Activated CD4-positive, alpha-beta memory T cell treated with anti-CD3 and anti-CD28 coated beads, Interleukin-2, amount 10 ng/mL, durations not matched to agents 7 days and 5 days (primary cell): ENCODE measurements at places on chromosomes 2 and 18. TPM values are rescaled to one million over a fixed set of nuclear protein-coding genes. Genes with fewer than 3 reads are reported as not detected.

ANKRD30BL gene
- not detected for total RNA-seq

ATP6V1B1 gene
- total RNA-seq: not detected

PKP4 gene
- total RNA-seq: 33.8 TPM

NR4A2 gene
- total RNA-seq: 3.8 TPM

DNA sequence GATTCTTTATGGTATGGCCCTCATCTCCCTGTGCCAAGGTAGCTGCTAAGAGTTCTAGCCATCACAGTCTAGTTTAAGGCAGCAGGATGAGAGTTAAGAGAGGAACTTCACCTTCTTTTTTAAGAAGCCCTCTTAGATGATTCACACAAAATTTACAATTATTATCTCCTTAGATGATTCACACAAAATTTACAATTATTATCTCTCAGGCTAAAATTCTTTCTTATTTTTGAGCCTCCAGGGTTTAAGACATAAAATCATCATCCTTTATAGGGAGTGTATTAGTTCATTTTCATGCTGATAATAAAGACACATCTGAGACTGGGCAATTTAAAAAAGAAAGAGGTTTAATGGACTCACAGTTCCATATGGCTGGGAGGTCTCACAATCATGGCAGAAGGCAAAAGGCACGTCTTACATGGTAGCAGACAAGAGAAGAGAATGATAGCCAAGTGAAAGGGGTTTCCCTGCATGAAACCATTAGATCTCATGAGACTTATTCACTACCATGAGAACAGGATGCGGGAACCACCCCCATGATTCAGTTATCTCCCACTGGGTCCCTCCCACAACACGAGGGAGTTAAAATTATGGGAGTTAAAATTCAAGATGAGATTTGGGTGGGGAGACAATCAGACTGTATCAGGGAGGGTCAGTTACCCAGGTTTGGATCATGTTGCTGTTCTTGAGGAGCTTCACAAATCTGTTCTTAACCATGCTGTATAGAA lies 133.0 kb upstream of the MYO3B start:
- no peak overlapping the region for H3K27ac ChIP-seq
- no peaks in the 10 kb centered on the region for H3K27me3 ChIP-seq
